ENCODE measurements at places on chromosomes 16 and 17.

DNA sequence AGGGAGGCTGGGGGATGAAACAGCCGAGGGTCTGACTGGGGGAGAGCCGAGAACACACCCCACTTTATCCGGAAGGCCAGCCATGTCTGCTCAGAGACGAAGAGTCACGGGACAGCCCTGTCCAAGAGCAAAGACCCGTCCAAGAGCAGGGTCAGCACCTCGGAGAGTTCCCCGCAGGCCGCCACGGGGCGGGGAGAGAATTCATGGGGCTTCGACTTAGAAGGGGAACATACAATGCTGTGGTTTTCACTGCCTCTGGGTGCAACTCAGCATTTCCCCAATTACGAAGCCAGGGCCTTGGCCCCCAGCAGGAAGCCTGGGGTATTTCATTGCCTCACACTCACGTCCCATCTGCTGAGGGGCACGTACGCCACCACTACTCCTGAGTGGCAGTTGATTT, 59.3 kb downstream of the JPH3 start:
- DNase-seq, result peak; percentile 65

GRCh38 chr16:89383095-89384003, 107.0 kb downstream of the ANKRD11 start:
- no peak for DNase-seq

- DNase-seq, result no peak
Measured at GRCh38 chr17:61399131-61400065, at the start of gene TBX2. TBX2 (plus strand) TSS chr17:61399843; CDS start chr17:61400177, 334 bp downstream.

DNA sequence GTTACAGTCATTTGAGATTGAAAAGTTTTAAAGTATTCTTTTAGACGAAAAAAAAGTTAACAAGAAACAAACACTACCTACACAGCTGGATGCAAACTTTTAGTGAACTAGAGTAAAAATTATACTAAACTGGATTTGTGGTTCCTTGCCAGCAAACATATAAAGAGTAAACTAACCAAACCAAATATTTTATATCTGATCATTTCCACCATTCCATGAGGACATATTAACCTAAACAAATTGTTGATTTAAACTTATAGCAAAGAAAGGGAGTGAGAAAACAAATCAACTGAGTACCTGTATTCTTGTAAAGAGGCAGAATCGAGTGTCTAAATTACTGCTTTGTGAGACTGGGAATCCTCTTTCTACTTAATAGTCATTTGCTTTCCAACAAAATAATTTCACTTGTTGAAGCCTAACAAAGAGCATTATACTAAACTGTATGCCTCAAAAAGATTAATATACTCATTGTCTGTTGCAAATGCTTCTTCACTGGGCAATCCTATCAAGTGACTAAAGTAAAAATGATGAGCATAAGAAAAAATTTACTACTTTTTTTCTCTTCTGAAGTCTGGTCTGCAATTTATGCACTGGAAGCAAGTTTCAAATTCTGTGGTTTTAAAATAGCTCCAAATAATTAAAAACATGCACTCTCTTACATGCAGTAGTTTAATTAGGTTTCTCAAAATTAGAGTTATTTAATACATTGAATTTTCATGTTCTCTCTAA, 37.5 kb downstream of the AKAP10 start:
- no peak for DNase-seq

GRCh38 chr17:36850790-36851189, 86.5 kb upstream of the LHX1 start:
- DNase-seq, result no peak

- DNase-seq, result no peak
Measured at GRCh38 chr17:71964559-71964958, 156.3 kb upstream of the SOX9 start.

- peak; percentile 21 for DNase-seq
Measured at GRCh38 chr17:79046197-79046915, 22.4 kb downstream of the C1QTNF1 start.

DNA sequence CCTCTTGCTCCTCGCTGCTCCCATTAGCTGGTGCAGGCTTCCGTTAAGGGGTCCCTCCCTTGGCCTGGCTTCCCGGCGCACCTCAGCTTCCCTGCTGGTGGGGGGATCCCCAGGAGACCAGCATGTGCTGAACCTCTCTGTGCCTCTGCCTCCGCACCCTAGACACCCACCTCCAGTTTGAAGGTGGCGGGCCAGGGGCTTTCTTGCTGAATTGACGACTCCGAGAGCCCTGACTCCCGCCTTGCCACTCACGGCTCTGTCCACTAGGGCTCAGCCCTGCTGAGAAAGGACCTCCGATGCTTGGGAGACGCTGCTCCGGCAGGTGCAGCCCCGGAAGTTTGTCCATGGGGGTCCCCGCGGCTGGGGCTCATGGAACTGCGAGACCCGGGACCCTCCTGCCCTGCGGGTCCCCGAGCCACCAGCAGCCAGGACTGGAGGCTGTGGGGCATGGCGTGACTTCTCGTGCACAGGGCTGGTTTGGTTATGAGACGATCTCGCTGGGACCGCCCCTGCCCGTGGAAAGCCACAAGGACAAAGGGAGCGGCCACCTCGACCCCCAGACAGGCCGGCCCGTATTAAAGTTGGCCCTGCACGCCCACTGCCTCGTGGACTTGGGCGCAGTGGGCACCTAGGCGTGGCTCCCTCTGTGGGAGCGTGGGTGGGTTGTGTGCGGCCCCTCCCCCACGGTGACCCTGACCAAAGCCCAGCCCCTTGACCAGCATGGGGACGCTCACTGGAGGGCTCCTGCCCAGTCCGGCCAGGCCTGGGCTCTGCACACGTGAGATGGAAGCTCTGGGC, 8.1 kb downstream of the CHMP6 start:
- DNase-seq, result peak; percentile 18

DNA sequence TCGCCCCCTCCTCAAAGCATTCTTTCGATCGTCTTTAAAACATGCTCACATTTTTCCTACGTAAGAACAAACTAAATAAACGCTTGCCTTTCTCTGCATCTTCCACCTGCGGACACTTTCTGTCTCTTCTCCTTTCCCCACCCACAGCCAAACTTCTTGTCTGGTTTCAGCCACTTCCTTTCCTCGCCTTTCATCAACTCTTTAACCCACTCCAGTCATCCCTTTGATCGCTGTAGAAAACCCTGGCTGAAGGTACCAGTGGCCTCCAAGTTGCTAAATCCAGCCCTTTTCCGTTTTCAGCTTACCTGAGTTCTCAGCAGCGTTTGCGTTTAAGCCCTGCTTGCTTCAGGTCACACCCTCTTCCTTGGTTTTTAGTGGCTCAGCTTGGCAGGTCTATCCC, 483 bp downstream of the RPA1 start:
- DNase-seq, result peak; percentile 33

DNA sequence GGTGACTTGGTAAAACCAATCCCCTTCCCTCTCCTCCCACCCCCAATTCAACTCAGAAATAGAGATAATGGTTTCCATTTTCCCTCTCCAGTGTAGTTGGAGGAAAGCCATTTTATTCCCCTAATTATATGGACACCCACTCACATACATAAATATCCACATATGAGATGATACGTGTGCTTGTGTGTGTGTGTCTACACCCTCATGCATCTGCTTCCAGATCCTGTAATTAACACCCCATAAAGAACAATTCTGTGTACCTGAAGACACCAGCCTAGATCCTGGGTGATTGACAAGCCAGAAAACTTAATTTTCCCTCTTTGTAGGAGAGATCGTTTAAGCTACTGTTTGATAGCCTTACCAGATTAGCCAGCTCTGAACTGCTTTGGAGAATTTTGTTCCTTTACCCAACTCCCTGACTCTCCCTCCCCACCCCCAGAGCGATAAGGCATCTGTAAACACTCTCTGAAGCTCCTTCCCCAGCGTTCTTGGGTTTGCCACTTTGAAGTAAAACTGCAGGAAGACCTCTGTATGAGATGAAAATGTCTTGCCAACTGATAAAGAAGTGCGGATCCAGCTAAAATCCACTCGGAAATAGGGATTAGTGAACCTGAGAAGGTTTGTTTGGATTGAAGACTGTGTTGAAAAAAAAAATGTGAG, 175.7 kb downstream of the RGS9 start:
- no peak for DNase-seq

GRCh38 chr17:19414396-19415280, 3.6 kb downstream of the RNF112 start:
- no peak for DNase-seq

- no peak for DNase-seq
Measured at GRCh38 chr17:78111727-78112517, 16.6 kb downstream of the TMC6 start.

Data from GM10248 (cell line).